ENCODE measurements at places on chromosomes 4 and X. TPM values are rescaled to one million over a fixed set of nuclear protein-coding genes. Genes with fewer than 3 reads are reported as not detected.

FMR1 gene
- total RNA-seq: 61.9 TPM

ENPEP gene
- 2.0 TPM for total RNA-seq

PCDH18 gene
- 17.5 TPM for total RNA-seq

NELFA gene
- total RNA-seq: 23.2 TPM

NWD2 gene
- 2.2 TPM for total RNA-seq

ALB gene
- 0.27 TPM for total RNA-seq

EPGN gene
- total RNA-seq: not detected

UGT2B15 gene
- total RNA-seq: not detected

DCAF8L2 gene
- 0.11 TPM for total RNA-seq

FDCSP gene
- total RNA-seq: not detected

PPP1R2C gene
- not detected for total RNA-seq

ADH1A gene
- 0.27 TPM for total RNA-seq

C1QTNF7 gene
- total RNA-seq: 1.2 TPM

RNF212 gene
- total RNA-seq: 9.8 TPM

SCML1 gene
- total RNA-seq: 13.0 TPM

SPATA4 gene
- 0.40 TPM for total RNA-seq

RAP2C gene
- 16.7 TPM for total RNA-seq

CENPVL1 gene
- not detected for total RNA-seq

LONRF3 gene
- 32.1 TPM for total RNA-seq

PAQR3 gene
- 15.6 TPM for total RNA-seq

LRIT3 gene
- 0.63 TPM for total RNA-seq

PASD1 gene
- 0.11 TPM for total RNA-seq

VSIG4 gene
- 29.4 TPM for total RNA-seq

TMEM156 gene
- not detected for total RNA-seq

USP27X gene
- 3.2 TPM for total RNA-seq

OPRPN gene
- not detected for total RNA-seq

BMX gene
- 1.3 TPM for total RNA-seq

STPG2 gene
- total RNA-seq: 1.5 TPM

AWAT2 gene
- total RNA-seq: not detected

GAGE13 gene
- total RNA-seq: not detected

ITIH6 gene
- not detected for total RNA-seq

TMEM31 gene
- not detected for total RNA-seq

SYTL4 gene
- total RNA-seq: 18.8 TPM

AMTN gene
- not detected for total RNA-seq

AMMECR1 gene
- total RNA-seq: 6.2 TPM

SPANXA1 gene
- total RNA-seq: not detected

MAGEE2 gene
- 1.1 TPM for total RNA-seq

CENPE gene
- 0.78 TPM for total RNA-seq

SYP gene
- 1.9 TPM for total RNA-seq

VEGFC gene
- 45.9 TPM for total RNA-seq

PUDP gene
- total RNA-seq: 22.6 TPM

SMAD1 gene
- total RNA-seq: 69.0 TPM

All from thyroid gland (tissue), 4 donors.